ENCODE measurements at places on chromosomes 5 and 9.

GRCh38 chr9:92749934-92750315 is 14.7 kb downstream of the BICD2 start:
- no peak for DNase-seq

GRCh38 chr5:138528208-138528607 is 14.8 kb downstream of the ETF1 start:
- DNase-seq, result no peak

DNA sequence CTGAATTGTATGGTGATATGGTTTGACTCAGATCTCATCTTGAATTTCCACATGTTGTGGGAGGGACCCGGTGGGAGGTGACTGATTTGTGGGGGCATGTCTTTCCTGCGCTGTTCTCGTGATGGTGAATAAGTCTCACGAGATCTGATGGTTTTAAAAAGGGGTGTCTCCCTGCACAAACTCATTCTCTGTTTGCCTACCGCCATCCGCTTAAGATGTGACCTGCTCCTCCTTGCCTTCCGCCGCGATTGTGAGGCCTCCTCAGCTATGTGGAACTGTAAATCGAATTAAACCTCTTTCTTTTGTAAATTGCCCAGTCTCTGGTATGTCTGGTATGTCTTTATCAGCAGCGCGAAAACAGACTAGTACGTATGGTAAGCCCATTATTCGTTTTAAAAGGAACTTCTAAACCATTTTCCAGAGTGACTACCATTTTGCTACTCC is 48.7 kb downstream of the SLC36A1 start:
- no peak for DNase-seq

DNA sequence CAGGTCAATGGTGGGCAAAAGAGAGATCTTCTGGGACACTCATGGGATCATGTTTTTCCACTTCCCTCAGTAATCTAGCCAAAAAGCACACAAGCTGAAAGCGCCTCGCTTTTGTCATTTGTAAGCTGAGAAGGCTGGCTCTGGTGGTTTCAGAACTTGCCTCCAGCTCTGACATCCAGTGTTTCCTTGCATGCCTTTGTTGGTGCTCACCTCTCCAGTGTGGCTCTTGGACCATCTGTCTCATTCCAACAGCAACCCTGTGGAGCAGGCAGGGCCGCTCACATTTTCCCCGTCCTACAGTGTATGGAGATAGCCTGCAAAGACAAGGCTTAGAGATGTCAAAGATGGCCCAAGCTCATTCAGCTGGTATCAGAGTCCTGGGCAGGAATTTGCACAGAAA is 160.8 kb upstream of the KLF4 start:
- DNase-seq, result no peak

DNA sequence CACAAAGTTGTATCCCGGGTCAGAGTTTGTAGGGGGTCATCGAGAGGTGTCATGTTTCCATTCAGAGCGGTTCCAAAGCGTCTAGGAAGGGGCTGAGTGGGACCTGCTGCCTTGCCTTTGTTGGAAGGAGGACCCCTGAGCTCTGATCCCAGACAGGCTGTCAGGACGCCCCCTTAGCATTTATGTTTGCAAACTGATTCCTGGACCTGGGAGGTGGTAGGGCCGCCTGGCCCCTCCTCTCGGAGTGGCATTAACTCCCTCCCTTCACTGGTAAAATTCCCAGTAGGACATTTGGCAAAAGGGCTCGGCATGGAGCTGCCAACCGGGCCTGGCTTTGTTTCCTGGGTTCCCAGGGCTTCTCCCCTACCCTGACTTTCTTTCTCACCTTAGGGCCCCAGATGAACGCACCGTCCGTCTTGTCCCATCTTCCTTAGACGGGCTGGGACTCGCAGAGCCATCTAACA is 2.5 kb downstream of the JADE2 start:
- no peak for DNase-seq

- no peak for DNase-seq
Observed at GRCh38 chr5:78318337-78318736, 23.8 kb upstream of the AP3B1 start.

- DNase-seq, result no peak
Observed at GRCh38 chr9:109926421-109926869, 146.4 kb downstream of the PALM2AKAP2 start.

GRCh38 chr9:96217754-96218693 is 84.0 kb downstream of the HSD17B3 start:
- DNase-seq, result peak; percentile 95

GRCh38 chr5:100595152-100595811 is 60.1 kb downstream of the FAM174A start:
- DNase-seq, result no peak

DNA sequence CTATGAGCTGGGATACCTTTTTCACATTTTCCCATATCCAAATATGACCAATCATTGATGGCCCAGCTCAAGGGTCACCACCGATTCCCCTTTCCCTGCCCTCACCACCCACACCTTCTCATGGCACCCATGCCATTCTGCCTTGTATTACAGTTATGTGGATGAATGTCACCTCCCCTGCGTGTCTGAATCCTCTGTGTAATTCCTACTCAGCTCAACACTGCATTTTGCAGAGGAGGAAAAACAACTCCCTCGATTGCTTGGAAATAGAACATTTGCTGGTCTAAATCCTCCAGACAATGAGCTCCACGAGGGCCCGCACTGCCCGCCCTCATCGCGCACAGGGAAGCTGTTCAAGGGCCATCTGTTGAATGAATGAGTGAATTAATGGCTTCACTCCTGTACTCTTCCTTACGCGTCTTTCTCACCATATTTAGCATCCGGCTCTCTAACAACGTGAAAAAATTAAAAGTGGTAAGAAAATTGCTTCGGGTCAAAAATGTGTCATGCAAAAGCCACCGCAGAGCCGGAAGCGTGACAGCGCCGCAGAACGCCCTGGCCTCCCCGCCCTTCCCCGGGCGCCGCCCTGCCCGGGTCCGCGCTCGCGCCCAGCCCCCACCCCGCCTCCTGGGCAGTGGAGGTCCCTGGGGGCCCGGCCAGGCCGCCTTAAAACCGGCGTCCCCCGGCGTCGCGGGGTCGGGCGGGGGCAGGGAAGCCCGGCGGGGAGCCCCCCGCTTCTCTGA is 704 bp downstream of the SUSD1 start:
- peak; percentile 87 for DNase-seq

GRCh38 chr5:164688437-164688836 is 1183.0 kb downstream of the MAT2B start:
- DNase-seq, result no peak

DNA sequence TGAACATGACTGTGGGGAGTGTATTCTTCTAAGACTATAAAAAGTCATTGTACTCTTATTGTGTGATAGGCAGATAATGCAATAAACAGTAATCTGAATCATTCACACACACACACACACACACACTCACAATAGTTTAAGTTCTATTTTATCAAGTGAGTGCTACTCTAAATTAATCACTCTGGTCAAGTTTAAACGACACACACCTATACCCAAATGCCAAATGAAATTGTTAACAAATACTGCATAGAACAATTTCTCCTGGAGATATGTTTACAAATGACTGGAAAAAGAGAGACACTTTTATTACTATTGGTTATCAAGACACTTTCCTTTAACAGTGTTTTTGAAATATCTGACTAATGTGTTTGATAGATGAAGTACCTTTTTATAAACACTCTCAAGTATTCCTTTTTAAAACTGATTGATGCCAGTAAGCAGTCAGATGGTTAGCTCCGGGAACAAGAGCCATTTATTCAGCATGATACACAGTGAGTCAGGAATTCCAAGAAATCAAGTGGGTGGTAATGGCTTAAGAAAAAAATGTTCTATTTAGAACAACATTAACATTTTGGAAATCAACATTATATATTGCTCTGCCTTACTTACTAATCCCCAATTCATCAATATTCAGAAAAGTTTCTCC is 521.6 kb upstream of the ST8SIA4 start:
- DNase-seq, result no peak

DNA sequence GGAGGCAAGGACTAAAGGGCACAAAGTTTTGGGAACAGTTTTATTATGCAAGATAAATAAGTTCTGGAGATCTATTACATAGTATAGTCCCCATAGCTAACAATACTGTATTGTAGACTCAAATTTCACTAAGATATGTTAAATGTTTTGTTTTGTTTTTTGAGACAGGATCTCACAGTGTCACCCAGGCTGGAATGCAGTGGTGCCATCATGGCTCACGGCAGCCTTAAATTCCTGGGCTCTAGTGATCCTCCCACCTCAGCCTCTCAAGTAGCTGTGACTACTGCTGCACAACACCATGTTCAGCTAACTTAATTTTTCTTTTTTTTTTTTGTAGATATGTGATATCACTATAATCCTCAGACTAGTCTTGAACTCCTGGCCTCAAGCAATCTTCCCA is 109.6 kb downstream of the TRIM32 start:
- no peak for DNase-seq

DNA sequence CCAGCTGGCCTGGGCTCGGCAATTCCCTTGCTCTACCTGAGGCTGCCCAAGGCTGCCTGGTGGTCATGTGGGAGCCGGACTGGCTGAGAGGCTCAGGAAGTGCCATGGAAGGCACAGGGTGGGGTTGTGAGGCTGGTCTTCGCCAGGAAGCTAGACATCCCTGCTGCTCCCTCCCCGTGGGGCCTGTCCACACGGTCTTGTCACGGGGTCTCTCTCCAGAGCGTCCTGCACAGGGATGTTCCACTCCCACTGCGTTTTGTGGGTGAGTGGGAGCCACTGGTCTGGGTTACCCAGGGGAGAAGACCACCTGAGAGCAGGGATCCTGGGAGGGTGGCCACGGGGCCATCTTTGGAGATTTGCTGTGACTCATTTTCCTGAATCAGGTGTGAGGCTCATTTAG is 11.6 kb downstream of the GADD45G start:
- DNase-seq, result no peak

DNA sequence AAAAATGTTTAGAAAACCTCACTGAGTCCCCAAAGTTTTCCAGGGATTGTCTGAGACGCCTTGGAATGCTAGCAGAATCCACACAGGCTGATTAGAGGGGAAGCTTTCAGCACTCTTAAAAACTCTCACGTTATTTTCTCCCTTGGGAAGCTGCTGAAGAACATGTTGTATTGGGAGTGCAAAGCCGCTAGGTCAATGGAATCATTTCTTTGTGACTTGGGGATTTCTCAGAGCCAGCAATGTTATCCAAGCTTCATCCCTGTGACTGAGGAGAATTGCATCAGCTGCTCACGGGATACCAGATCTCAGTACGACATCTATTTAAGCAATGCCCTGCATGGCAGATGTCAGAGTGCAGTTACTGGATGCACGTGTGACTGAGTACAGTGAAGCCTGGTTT is 426.4 kb upstream of the MPDZ start:
- no peak for DNase-seq

- DNase-seq, result no peak
Observed at GRCh38 chr5:172104021-172104420, 84.0 kb downstream of the STK10 start.

DNA sequence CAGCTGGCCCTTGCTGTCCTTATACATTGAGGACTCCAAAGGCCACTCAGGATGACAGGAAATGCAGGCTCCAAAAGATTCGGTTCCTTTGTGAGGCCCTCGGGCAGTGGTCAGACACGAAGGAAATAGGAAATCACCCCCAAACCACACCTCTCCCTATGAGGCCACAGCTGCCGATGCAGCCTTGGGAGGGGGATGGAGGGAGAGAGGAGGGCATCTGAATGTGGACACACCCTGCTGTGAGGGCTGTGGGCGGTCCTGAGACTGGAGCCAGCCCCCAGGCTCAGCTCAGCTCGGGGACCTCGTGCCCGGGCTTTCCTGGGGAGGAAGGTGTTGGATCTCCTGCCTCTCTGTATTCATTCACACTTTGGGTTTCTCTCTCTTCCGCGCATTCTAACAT is 2.7 kb upstream of the CLPTM1L start:
- no peak for DNase-seq

DNA sequence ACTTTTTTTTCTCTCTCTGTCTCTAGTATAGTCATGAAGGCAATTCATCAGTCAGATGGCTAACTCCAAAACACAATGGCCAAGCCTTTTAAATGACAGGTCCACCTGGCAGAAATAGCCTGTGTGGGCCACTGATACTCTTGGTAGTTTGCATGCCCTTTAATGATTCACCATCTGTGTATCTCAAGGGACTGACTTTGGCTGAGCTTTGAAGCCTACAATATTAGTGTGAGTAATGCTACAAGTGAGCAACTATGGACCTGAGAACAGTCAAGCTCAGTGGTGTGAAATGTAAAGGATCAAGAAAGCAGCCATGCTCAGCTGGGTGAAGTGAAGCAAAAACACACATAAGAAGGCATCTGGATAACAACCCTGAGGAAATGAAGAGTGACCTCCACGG is 506.9 kb downstream of the TLE1 start:
- no peak for DNase-seq

Measured in activated CD8-positive, alpha-beta memory T cell treated with anti-CD3 and anti-CD28 coated beads for 24 hours (primary cell).